ENCODE measurements at places on chromosomes 2 and 18. TPM values are rescaled to one million over a fixed set of nuclear protein-coding genes. Genes with fewer than 3 reads are reported as not detected.

DNA sequence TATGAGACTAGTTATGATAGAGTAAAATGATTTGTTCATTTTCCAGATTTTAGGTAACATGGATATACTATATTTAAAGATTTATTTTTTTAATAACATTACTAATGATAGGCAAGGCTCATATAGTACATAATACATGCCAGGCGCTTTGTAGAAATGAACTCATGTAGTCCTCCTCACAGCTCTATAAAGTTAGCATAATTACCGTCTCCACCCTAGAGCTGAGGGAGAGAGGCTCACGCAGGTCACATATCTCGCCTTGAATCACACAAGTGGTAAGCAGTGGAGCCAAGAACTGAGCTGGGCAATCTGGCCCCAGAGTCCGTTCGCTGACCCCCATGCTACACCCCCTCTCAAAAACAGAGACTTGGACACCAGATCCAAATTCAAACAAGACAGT, 222.5 kb downstream of the FAM210A start:
- no peak overlapping the region for H3K27ac ChIP-seq
- H3K4me1 ChIP-seq = peaks cover 16% of the 10 kb centered on the region
- H3K27me3 ChIP-seq = no peaks in the 10 kb centered on the region
- DNase-seq = no peak
- no peaks in the 10 kb centered on the region for H3K36me3 ChIP-seq

- H3K36me3 ChIP-seq = no peaks in the 10 kb centered on the region
- H3K27ac ChIP-seq = no peak overlapping the region
- no peaks in the 10 kb centered on the region for H3K4me1 ChIP-seq
- H3K4me3 ChIP-seq = no peak overlapping the region
Observed at GRCh38 chr2:25365241-25365640, 23.5 kb upstream of the DNMT3A start.

DNA sequence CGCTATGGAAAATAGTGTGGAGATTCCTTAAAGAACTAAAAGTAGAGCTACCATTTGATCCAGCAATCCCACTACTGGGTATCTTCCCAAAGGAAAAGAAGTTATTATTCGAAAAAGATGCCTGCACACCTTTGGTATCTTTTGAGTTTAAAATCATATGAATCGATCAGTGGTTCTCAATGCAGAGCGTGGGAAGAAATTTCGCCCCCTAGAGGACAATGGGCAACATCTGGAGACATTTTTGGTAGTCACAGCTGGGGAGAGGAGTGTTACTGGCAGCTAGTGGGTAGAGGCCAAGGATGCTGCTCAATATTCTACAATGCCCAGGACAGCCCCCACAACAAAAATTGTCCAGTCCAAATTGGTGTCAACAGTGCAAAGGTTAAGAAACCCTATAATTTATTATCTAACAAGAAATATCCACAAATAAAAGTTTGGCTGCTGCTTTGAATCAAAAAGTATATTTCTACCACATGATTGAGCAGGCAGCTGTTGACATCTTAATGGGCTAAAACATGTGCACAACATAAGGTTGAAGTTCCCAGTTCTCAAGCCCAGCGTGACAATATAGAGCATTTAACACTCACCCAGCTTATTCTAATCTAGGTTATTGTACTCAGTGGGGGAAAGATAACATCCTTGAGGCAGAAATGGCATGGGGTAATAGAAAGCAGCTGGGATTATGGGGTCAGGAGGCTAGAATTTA, 425.7 kb downstream of the LRATD1 start:
- H3K36me3 ChIP-seq = no peaks in the 10 kb centered on the region
- no peaks in the 10 kb centered on the region for H3K27me3 ChIP-seq
- no peak overlapping the region for H3K4me3 ChIP-seq
- H3K4me1 ChIP-seq = no peaks in the 10 kb centered on the region

GRCh38 chr2:165528691-165529090, 59.2 kb downstream of the CSRNP3 start:
- no peaks in the 10 kb centered on the region for H3K36me3 ChIP-seq
- H3K4me3 ChIP-seq = no peak overlapping the region
- no peak overlapping the region for H3K27ac ChIP-seq
- no peak for DNase-seq
- no peaks in the 10 kb centered on the region for H3K4me1 ChIP-seq

GRCh38 chr2:177516824-177517544, 124.4 kb downstream of the AGPS start:
- H3K27ac ChIP-seq = no peak overlapping the region
- H3K4me1 ChIP-seq = no peaks in the 10 kb centered on the region
- no peak overlapping the region for H3K4me3 ChIP-seq
- DNase-seq = no peak
- H3K27me3 ChIP-seq = no peaks in the 10 kb centered on the region

DNA sequence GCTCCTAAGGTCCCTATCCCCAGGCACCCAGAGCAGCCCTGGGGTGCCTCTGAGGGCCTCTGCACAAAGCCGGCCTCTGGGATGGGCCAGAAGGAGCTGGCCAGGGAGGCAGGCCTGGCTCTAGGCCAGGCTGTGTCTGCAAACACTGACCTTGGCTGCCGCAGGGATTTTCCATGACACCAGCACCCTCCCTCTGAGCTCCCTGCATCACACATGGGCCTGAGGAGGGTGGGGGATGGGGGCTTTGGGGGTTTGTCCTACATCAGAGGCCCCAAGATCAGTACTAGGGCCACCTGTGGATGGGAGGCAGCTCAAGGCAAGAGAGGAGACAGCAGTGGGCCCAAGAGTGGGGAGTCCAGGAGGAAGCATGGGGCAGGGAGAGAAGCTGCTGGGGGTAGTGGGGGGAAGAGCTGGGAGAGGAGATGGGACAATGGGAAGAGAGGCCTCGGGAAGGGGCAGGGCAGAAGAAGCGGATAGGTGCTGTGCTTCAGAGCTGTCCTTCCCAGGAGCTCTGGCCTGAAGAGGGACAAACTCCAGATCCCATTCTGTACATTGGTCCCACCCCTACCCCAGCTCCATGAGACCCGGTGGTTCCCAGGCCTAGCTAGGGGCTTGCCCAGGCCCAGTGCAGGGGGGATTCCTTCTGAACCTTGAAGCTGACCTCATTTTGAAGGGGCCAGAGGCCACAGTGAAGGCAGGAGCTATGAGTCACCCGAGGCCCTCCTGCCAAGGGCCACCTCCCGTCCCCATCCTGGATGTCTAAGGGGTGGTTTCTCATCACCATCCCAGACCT, 28.0 kb downstream of the KCNK3 start:
- H3K4me1 ChIP-seq = peaks cover 68% of the 10 kb centered on the region
- H3K36me3 ChIP-seq = no peaks in the 10 kb centered on the region
- no peak overlapping the region for H3K4me3 ChIP-seq
- H3K27ac ChIP-seq = peak overlapping the region; percentile 96
- H3K27me3 ChIP-seq = no peaks in the 10 kb centered on the region

DNA sequence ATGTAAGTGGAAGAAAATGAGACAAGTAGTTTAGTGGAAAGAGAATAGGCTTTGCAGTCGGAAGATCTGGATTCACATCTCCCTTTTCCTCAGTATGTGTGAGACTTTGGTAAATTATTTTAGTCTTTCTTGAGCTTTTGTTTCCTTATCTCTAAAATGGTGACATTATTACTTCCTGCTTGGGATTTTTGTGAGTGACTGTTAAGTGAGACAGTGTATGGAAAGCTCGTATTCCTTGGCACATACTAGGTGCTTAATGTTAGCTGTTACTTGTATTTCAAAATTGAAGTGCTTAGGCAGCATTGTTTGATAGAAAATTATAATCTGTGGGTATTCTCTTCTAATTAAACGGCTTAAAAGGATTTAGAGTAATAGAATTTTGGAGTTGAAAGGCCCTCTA, 2.0 kb downstream of the ZNF638 start:
- H3K4me1 ChIP-seq = peaks cover 32% of the 10 kb centered on the region
- no peaks in the 10 kb centered on the region for H3K27me3 ChIP-seq
- H3K4me3 ChIP-seq = no peak overlapping the region

B4GALT6 gene
- 2.5 TPM for total RNA-seq

DNA sequence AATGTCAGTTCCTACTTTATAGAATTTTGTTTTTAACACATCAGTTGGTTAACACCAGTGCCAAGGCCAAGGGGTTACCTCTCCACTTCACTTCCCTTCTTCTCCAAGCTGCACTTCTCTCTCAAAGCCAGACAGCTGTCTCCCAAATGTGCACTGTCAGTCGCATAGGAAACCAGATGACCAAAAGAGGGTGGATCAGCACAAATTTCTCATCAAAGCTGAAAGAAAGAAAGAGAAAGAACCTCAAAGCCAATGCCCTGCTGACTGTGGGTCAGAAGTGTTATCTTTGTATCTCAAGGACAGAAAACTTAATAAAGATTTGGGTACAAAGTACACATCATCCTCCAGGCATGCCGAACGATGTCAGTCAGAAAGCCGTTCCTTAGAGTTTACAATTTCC, 32.2 kb downstream of the SPATS2L start:
- H3K4me1 ChIP-seq = peaks cover 6% of the 10 kb centered on the region
- no peaks in the 10 kb centered on the region for H3K36me3 ChIP-seq
- no peak overlapping the region for H3K4me3 ChIP-seq
- peak overlapping the region; percentile 18 for H3K27ac ChIP-seq
- H3K27me3 ChIP-seq = no peaks in the 10 kb centered on the region

COLEC11 gene
- 4.7 TPM for total RNA-seq
